ENCODE measurements at places on chromosomes 2 and 18.

DNA sequence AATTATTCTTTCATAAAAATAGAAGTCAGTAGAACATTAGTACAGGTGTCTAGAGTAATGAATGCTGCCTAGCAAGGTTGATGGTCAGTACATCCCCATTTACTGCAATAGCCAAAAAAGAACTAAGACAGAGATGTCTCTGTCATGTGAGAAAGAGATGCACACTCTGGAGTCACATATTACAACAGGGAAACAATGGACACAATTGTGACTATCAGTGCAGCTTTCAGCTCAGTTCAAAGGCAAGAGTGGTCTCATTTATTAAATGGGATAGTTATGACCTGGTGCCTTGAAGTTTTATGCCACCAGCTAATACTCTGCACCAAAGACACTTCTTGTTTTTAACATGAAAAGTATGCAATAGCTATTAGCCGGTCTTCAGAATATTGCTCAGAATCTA lies 194.9 kb upstream of the CHAC2 start:
- DNase-seq = no peak

DNA sequence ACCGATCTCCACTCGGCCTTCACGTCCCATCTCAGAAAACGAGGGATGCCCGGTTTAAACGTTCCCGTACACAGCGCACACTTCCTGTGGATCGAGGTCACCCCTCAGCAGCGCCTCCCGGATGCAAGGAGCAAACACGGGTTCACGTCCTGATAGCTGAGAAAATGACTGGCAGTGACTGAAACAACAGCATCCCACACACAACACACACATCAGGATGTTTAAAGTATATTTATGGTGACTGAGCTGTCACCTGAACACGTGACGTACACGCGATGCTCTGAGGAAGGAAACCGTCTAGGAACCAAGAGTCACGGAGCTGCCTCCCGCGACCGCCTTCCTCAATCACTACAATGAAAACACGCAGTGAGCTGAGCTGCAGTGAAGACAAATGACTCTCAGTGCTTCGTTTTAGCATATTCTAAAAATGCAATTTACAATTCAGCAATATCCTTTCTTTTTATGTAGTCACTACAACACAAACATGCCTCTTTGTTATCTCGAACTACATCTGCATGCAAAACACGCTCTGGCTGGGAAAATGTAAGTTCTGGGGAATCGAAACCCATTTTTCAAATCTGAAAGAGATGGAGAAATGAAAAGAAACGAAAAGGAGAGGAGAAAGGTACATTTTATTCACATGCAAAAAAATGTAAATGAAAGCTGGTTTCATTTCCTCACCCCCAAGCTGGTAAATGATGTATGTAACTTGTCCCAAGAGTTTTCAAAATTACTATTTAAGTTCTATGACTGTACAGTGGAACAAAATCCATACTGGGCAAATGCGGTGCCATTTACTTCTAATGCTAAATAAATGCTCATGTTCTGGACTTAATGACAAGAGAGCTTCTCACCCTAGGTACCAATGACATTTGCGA lies 19.8 kb downstream of the HDAC4 start:
- no peak for DNase-seq

- no peak for DNase-seq
Measured at GRCh38 chr2:105882920-105883435, 138.3 kb downstream of the NCK2 start.

DNA sequence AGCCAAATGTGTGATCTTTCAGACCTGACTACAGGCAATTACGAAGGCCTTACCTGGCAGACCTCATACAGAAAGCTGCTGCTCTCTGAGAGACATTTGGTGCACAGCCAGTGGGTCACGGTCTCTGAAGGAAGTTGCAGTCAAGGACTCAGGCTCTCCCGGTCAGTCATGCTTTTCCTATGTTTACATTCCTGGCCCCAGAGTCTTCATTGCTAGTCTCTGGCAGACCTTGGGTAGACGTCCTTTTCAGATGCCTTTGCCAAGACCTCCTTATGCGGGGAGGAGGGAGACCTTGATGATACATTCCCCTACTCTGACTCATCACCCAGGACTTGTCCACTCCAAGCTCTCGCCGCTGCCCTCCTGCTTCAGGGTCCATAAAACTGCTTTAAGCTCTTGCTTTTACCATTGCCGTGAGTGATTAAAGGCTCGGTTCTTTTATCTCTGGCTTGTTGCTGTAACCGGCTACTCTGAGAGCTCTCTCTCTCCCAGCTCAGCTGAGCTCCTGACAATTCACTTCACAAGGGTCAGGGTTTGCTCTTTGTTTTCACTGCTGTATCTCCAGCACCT lies 62.0 kb upstream of the SLC35F5 start:
- peak; percentile 31 for DNase-seq

- DNase-seq = no peak
Measured at GRCh38 chr2:8132879-8133278, 549.0 kb upstream of the ID2 start.

Measured in NCI-H2029 treated with DMSO at 0.1 percent for 48 hours (cell line).